ENCODE measurements at places on chromosomes 3 and 15.
A peak's percentile ranks its signal among the peaks of the same experiment; 100 is the strongest.

- H3K27ac ChIP-seq, result no peak within 1 kb of the TSS
- H3K4me3 ChIP-seq, result no peak within 1 kb of the TSS
- peaks cover 23% of the 10 kb centered on the region for H3K27me3 ChIP-seq
These were observed at the start of gene PLCB2 for GRCh38 chr15:40307421-40308211. TSS of gene PLCB2 (minus strand) at chr15:40307935. CDS start at chr15:40307672, 263 bp downstream.

- H3K4me3 ChIP-seq, result no peak overlapping the region
- H3K36me3 ChIP-seq, result no peaks in the 10 kb centered on the region
- H3K27ac ChIP-seq, result no peak overlapping the region
These were observed 81.8 kb downstream of the NR2F2 start for GRCh38 chr15:96412045-96412905.

DNA sequence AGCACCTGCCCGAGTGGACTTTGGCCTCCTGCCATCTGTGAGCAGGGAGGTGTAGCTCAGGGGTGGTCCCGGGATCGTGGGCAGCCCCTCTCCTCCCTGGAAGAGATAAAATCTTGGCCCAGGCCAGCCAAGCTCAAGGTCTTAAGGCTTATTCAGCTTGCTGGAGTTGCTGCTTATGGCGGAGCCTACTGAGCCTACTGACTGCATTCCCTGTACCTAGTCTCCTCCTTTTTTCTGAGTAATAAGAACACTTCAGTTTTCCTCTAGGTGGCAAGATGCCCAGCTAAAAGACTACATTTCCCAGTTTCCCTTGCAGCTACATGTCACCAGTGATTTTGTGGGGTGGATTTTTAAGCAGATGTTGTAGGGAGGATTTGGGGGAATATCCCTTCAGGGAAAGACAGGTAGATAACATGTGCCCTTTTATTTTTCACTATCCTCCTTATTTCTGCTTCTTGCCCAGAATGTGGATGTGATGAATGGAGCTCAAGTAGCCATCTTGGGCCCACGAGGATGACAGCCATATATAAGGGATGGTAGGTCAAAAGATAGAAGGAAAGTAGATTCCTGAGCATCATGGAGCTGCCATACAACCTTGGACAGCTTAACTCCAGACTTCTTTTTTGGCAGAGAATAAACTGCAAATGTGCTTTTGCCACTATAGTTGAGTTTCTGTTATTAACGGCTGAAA, 41.4 kb upstream of the INSYN1 start:
- H3K4me3 ChIP-seq, result no peak overlapping the region
- no peaks in the 10 kb centered on the region for H3K36me3 ChIP-seq
- no peaks in the 10 kb centered on the region for H3K4me1 ChIP-seq
- no peak for DNase-seq

DNA sequence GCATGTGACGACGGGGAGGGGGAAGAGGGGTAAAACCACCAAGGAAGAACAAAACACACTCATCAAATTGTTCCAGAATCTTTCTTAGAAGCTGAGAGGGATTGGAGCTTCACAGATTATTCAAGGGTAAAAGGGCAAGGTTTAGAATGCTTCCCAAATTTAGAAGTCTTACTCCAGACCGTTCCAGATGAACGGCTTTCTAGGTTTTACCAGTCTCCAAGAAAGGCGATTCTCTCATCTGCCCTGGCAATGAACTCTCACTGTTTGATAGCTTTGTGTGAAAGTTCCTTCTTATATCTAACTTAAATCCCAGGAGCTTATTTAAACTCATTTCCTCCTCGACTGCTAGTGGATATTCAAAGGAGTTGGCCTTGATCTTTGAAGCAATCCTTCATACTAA, 124.3 kb upstream of the PRICKLE2 start:
- no peaks in the 10 kb centered on the region for H3K27me3 ChIP-seq
- no peak overlapping the region for H3K27ac ChIP-seq
- H3K36me3 ChIP-seq, result no peaks in the 10 kb centered on the region
- no peak for DNase-seq
- H3K4me1 ChIP-seq, result peaks cover 18% of the 10 kb centered on the region

DNA sequence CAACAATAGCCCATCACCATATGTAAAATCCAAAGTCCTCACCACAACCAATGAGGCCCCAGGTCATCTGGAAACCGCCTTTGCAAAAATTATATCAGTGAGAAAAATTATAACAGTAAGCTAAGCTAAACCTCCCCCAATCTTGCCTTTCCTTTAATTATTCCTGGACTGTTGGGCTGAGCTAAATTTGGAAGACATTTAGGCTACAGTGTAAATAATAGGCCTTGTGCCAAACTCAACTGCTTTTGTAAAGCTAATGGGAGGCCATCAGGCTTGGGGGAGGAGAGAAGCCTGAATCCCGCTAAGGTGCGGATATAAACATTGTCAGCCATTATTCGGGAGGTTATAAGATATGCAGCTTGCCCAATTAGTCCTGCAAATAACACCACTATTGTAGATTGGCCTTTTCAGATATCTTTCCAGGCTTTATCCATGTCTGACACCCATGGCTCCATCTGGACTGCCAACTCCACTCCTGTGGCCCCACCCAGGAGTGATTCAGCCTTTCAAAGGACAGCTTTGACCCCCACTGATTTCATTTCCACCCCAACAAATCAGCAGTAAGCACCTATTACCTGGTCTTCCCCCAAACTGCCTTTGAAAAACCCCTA, 53.0 kb upstream of the CA12 start:
- H3K27me3 ChIP-seq, result no peaks in the 10 kb centered on the region
- DNase-seq, result no peak
- peaks cover 33% of the 10 kb centered on the region for H3K4me1 ChIP-seq
- H3K27ac ChIP-seq, result no peak overlapping the region
- no peak overlapping the region for H3K4me3 ChIP-seq

DNA sequence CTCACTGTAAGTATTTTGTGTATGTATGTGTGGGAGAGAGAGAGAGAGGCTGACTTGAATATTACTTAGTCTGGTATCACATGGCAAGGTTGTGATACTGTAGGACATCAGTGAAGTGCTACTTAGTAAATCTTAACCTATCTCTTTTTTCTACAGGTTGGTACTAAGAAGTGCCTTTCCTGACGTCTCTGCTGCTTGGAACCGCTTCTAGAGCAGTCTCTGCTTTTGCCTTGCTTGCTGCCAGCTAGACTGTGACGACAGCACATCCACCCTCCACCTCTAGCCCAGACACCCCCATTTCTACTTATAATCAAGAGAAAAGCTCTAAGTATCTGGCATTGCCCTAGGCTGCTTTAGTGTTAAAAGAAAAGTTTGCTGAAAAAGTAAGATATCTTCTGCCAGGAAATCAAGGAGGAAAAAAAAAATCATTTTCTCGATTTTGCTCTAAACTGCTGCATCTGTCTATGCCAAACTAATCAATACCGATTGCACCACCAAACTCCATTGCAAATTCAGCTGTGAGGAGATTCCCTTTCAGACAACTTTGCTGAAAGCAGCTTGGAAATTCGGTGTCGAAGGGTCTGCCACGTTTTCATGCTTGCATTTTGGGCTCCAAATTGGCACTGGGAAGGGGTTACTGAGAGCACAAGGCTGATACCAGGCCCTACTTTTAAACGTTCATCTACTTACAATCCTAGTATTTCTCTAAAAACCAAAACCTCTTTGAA, 30.7 kb downstream of the MBNL1 start:
- peaks cover 25% of the 10 kb centered on the region for H3K4me1 ChIP-seq
- no peak for DNase-seq
- no peak overlapping the region for H3K27ac ChIP-seq
- H3K4me3 ChIP-seq, result peak overlapping the region; percentile 1
- no peaks in the 10 kb centered on the region for H3K27me3 ChIP-seq

GRCh38 chr3:105553851-105554250, 187.1 kb downstream of the ALCAM start:
- no peak overlapping the region for H3K4me3 ChIP-seq
- DNase-seq, result no peak
- H3K36me3 ChIP-seq, result no peaks in the 10 kb centered on the region
- no peaks in the 10 kb centered on the region for H3K4me1 ChIP-seq

GRCh38 chr15:70362886-70363285, 265.2 kb upstream of the TLE3 start:
- H3K4me1 ChIP-seq, result peaks cover 19% of the 10 kb centered on the region
- H3K36me3 ChIP-seq, result no peaks in the 10 kb centered on the region
- H3K27ac ChIP-seq, result no peak overlapping the region
- H3K27me3 ChIP-seq, result no peaks in the 10 kb centered on the region
- no peak overlapping the region for H3K4me3 ChIP-seq

- H3K27me3 ChIP-seq, result no peaks in the 10 kb centered on the region
- peaks cover 8% of the 10 kb centered on the region for H3K4me1 ChIP-seq
- DNase-seq, result no peak
- H3K27ac ChIP-seq, result no peak overlapping the region
These were observed 365.0 kb downstream of the LPP start for GRCh38 chr3:188518835-188519452.

- H3K27ac ChIP-seq, result no peak overlapping the region
- H3K36me3 ChIP-seq, result peaks cover 8% of the 10 kb centered on the region
- peaks cover 13% of the 10 kb centered on the region for H3K4me1 ChIP-seq
- peaks cover 49% of the 10 kb centered on the region for H3K27me3 ChIP-seq
These were observed 2.6 kb upstream of the MRPL3 start for GRCh38 chr3:131505421-131505820.

DNA sequence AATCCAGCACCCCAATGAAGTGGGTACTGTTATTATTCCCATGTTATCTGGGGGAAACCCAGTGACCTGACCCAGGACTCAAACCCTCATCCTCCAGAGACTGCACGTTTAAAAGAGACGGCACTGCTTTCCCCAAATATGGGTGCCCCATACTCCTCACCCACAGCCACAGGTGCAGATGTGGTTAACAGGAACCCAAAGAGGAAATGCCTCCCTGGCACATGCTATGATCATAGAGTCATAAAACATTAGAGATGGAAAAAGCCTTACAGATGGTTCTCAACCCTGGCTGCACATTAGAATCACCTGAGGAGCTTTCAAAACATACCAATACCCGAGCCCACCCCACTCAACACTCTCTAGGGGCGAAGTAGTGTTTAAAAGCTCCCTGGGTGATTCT, 111.5 kb downstream of the SEMA5B start:
- no peak overlapping the region for H3K27ac ChIP-seq
- DNase-seq, result no peak
- H3K4me3 ChIP-seq, result no peak overlapping the region
- H3K27me3 ChIP-seq, result peaks cover 3% of the 10 kb centered on the region
- H3K4me1 ChIP-seq, result no peaks in the 10 kb centered on the region
- no peaks in the 10 kb centered on the region for H3K36me3 ChIP-seq

DNA sequence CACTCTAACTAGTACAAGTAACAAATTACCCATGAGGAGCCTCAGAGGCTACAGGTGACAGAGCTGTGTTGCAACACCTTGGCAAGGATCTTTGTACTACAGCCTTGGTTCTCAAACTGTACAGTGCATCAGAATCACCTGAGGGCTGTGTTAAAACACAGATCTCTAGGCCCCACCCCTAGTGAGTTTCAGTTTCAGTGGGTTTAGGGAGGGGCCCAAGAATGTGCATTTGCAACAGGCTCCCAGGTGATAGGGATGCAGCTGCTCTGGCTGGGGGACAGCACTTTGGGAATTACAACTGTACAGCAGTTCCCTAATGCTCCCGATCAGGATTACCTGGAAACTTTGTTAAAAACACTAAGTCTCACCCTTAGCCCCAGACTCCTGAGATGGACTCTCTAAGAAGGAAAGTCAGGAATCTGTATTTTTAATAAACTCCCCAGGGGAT, 66.1 kb upstream of the NR2F2 start:
- no peak overlapping the region for H3K4me3 ChIP-seq
- no peak overlapping the region for H3K27ac ChIP-seq
- no peaks in the 10 kb centered on the region for H3K36me3 ChIP-seq
- DNase-seq, result no peak
- no peaks in the 10 kb centered on the region for H3K27me3 ChIP-seq

DNA sequence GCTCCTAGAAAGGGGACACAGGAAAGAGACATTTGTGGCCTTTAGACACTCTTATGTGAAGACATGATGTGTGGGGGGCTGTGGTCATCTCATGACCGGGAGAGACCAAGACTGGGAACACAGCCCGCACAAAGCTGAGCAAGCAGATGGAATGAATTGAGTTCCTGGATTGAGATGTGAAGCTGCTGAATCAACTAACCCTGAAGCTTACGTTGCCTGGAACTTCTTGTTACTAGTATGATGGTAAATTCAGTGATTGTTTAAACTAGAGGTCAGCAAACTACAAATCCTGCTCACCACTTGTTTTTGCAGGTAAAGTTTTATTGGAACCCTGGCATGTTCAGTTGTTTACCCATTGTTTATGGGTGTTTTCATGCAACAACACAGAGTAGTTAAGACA, 83.4 kb upstream of the BHLHE40 start:
- no peak overlapping the region for H3K27ac ChIP-seq
- no peak overlapping the region for H3K4me3 ChIP-seq
- H3K4me1 ChIP-seq, result peaks cover 3% of the 10 kb centered on the region
- H3K36me3 ChIP-seq, result no peaks in the 10 kb centered on the region
- no peak for DNase-seq

DNA sequence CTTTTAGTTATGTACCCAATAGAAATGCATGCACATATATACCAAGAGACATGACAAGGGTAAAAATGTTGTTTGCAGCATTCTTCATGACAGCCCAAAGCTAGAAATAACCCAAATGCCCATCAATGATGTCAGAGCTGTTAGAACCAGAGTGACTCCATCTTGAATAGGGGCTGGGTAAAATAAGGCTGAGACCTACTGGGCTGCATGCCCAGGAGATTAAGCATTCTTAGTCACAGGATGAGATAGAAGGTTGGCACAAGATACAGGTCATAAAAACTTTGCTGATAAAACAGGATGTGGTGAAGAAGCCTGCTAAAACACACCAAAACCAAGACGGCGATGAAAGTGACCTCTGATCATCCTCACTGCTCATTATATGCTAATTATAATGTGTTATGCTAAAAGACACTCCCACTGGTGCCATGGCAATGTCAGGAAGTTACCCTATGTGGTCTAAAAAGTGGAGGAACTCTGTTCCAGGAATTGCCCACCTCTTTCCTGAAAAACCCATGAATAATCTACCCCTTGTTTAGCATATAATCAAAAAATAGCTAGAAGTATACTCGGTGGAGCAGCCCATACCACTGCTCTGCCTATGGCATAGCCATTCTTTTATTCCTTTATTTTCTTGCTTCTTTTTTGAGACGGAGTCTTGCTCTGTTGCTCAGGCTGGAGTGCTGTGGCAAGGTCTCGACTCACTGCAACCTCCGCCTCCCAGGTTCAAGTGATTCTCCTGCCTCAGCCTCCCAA, 32.9 kb downstream of the ZBTB11 start:
- no peaks in the 10 kb centered on the region for H3K36me3 ChIP-seq
- no peak overlapping the region for H3K4me3 ChIP-seq
- no peaks in the 10 kb centered on the region for H3K4me1 ChIP-seq
- H3K27me3 ChIP-seq, result no peaks in the 10 kb centered on the region
- DNase-seq, result no peak

DNA sequence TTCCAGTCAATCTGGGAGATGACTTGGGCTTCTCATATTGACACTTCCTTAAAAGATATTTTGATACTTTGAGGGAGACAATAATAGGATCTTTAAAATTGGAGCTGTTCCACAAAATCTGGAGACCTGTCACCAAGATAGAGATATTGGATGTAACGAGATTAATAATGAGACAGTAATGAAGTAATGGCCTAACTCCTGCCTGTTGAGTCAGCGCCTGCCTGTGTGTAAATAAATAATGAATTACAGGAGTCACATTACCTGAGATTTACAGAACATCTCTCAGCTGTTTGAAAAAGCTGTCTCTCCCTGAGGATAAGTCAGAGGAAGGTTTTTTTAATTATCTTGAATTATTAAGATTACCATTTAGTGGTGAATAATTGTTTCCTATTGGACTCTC, 43.8 kb upstream of the MITF start:
- no peak for DNase-seq
- no peak overlapping the region for H3K4me3 ChIP-seq
